ENCODE measurements at places on chromosomes 5 and 9. TPM values are rescaled to one million over a fixed set of nuclear protein-coding genes. Genes with fewer than 3 reads are reported as not detected.

The PPP3R2 gene
- not detected for total RNA-seq

The PMPCA gene
- total RNA-seq: 43.2 TPM

- H3K4me3 ChIP-seq: no peak overlapping the region
- H3K4me1 ChIP-seq: no peaks in the 10 kb centered on the region
- H3K27ac ChIP-seq: no peak overlapping the region
- H3K36me3 ChIP-seq: no peaks in the 10 kb centered on the region
Observed at GRCh38 chr5:88778736-88779135, 104.2 kb downstream of the MEF2C start.

DNA sequence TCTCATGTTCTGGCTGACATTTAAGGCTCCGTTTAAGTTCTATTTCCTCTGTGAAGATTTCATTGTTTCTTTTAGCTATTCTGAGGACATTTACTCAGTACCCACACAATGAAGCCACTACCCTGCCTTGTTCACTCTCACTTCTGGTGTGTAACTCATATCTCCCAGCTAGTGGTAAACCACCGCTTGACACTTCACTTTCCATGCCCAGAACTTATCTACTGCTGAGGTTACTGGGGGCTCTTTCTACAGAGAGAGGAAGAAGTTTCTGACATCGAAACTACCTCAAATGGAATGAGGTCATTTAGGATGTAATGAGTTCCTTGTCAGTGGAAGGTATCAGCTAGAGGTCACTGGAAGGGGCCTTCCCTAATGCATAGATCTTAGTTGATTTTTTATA is 501.5 kb downstream of the DMAC1 start:
- H3K4me3 ChIP-seq: no peak overlapping the region
- H3K27ac ChIP-seq: no peak overlapping the region
- H3K27me3 ChIP-seq: no peaks in the 10 kb centered on the region

- H3K4me1 ChIP-seq: no peaks in the 10 kb centered on the region
- DNase-seq: no peak
- no peaks in the 10 kb centered on the region for H3K27me3 ChIP-seq
- no peak overlapping the region for H3K4me3 ChIP-seq
- no peak overlapping the region for H3K27ac ChIP-seq
Observed at GRCh38 chr9:87973122-87973521, 1.2 kb downstream of the CDK20 start.

DNA sequence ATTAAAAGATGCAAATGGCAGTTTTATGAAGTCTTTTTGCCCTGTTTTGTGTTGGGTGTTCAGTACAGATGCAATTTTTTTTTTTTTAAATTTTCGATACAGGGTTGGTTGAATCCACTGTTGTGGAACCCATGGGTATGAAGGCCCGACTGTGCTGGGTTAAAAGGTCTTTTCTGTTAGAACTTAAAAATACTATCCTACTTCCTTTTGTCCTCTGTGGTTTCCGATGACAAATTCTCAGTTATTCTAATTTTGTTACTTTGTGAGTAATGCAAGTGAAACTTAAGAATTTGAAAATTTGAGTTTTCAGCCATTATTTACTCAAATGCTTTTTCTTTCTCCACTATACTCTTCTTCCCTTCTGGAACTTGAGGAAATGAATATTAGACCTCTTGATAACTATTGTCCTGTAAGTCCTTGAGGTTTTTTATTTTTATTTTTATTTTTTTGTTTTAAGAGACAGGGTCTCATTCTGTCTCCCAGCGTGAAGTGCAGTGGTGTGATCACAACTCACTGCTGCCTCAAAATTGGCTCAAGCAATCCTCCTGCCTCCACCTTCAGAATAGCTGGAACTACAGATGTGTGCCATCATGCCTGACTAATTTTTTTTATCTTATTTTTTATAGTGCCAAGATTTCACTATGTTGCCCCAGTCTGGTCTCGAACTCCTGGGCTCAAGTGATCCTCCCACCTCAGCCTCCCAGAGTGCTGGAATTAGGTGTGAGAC is 67.5 kb downstream of the ZCCHC7 start:
- no peak for DNase-seq
- no peak overlapping the region for H3K4me3 ChIP-seq
- H3K36me3 ChIP-seq: peaks cover 7% of the 10 kb centered on the region
- H3K27me3 ChIP-seq: no peaks in the 10 kb centered on the region
